ENCODE measurements at places on chromosomes 5 and 9. TPM values are rescaled to one million over a fixed set of nuclear protein-coding genes. Genes with fewer than 3 reads are reported as not detected.

- no peak overlapping the region for H3K4me3 ChIP-seq
- H3K36me3 ChIP-seq: no peaks in the 10 kb centered on the region
- no peaks in the 10 kb centered on the region for H3K4me1 ChIP-seq
- DNase-seq: no peak
- H3K27ac ChIP-seq: no peak overlapping the region
Measured at GRCh38 chr5:95153511-95153910, 131.4 kb downstream of the MCTP1 start.

GRCh38 chr5:102873379-102873932 is 118.4 kb downstream of the PAM start:
- DNase-seq: no peak
- no peaks in the 10 kb centered on the region for H3K36me3 ChIP-seq
- H3K27me3 ChIP-seq: no peaks in the 10 kb centered on the region
- H3K4me3 ChIP-seq: no peak overlapping the region
- H3K4me1 ChIP-seq: no peaks in the 10 kb centered on the region
- no peak overlapping the region for H3K27ac ChIP-seq

Gene SLC34A1
- total RNA-seq: not detected

DNA sequence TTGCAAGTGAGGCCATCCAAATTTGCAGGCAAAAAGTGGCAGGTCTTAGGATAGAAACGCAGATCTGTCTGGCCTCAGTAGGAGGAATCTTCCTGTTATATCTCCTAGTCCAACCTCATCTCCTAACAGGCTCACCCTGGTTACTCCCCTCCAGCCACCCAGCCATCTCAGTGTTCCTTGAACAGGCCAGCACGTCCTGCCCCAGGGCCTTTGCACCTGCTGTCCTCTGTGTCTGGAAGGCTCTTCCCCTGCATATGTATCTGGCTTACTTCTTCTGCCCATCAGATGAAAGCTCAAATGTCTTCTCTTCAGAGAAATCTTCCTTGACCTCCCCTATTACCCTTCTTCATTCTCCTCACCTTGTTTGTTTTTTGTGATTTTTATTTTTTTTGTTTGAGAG is 107.3 kb upstream of the ALDH1B1 start:
- no peak for DNase-seq
- no peak overlapping the region for H3K27ac ChIP-seq
- peaks cover 22% of the 10 kb centered on the region for H3K4me1 ChIP-seq
- H3K36me3 ChIP-seq: no peaks in the 10 kb centered on the region
- no peaks in the 10 kb centered on the region for H3K27me3 ChIP-seq

DNA sequence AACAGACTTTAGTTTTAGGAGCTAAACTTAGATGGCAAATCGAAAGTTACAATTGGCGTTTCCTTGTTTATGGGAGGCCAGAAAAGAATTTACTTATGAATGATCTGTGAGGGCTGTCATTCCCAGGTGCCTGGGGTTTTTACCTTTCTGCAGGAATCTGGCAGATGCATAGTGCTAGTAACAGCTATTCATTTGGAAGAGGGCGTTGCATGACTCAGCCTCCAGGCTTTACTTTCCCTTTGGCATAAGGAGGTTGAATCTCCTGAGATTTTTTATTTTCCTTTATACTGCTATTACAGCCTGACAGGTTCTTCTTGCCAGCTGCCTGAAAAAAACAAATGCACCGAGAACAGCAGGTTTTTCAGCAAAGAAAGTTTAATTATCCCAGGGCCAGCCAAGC is 30.0 kb downstream of the CARD6 start:
- H3K27ac ChIP-seq: no peak overlapping the region
- peaks cover 4% of the 10 kb centered on the region for H3K4me1 ChIP-seq
- H3K36me3 ChIP-seq: no peaks in the 10 kb centered on the region
- DNase-seq: no peak
- H3K27me3 ChIP-seq: no peaks in the 10 kb centered on the region
- no peak overlapping the region for H3K4me3 ChIP-seq

Gene TMED7
- 61.1 TPM for total RNA-seq

DNA sequence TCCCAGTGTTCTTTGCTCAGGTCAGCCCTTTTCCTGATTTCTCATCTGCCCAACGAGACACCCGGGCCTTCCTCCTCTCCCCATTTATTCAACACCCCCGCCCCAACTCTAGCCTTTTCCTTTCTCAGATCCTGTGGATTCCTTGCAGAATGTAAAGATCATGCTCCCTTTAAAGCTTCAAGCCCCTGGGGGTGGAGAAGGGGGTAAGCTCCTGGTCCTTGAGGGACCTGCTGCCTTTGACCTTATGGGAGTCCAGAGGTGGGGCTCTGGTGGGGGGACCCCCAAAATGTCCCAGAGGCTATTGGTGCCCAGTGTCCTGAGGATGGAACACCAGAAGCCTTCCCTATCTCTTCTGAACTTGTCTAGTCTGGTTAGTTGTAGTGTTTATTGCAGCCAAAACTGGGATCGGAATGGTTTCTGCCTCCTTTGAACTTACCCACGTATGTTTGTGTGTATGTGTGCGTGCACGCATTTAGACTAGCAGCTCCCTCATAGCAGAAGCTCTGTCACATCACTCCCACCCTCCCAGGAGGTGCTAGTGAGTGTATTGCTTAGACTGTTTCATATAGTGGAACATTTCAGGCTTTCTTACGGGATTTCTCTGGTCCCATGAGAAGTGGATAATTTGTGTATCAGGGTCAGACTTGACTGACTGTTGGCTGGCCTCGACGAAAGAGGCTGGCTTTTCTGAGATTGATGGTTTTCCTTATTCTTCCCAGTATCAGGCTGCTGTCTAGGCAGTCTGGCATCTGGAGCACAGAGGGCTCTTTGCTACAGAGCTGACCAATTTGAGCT is 1.1 kb downstream of the GALNT10 start:
- DNase-seq: peak; percentile 46
- H3K27ac ChIP-seq: no peak overlapping the region
- no peaks in the 10 kb centered on the region for H3K36me3 ChIP-seq
- peaks cover 21% of the 10 kb centered on the region for H3K4me1 ChIP-seq
- H3K27me3 ChIP-seq: no peaks in the 10 kb centered on the region

- no peaks in the 10 kb centered on the region for H3K36me3 ChIP-seq
- no peak overlapping the region for H3K4me3 ChIP-seq
- H3K4me1 ChIP-seq: no peaks in the 10 kb centered on the region
- no peak for DNase-seq
- no peak overlapping the region for H3K27ac ChIP-seq
Measured at GRCh38 chr9:84079994-84080393, 99.4 kb downstream of the RMI1 start.

- H3K4me1 ChIP-seq: peaks cover 9% of the 10 kb centered on the region
- H3K36me3 ChIP-seq: no peaks in the 10 kb centered on the region
- H3K27ac ChIP-seq: no peak overlapping the region
- no peak for DNase-seq
- H3K4me3 ChIP-seq: no peak overlapping the region
- H3K27me3 ChIP-seq: no peaks in the 10 kb centered on the region
Measured at GRCh38 chr5:96657068-96657467, 5.1 kb upstream of the CAST start.

DNA sequence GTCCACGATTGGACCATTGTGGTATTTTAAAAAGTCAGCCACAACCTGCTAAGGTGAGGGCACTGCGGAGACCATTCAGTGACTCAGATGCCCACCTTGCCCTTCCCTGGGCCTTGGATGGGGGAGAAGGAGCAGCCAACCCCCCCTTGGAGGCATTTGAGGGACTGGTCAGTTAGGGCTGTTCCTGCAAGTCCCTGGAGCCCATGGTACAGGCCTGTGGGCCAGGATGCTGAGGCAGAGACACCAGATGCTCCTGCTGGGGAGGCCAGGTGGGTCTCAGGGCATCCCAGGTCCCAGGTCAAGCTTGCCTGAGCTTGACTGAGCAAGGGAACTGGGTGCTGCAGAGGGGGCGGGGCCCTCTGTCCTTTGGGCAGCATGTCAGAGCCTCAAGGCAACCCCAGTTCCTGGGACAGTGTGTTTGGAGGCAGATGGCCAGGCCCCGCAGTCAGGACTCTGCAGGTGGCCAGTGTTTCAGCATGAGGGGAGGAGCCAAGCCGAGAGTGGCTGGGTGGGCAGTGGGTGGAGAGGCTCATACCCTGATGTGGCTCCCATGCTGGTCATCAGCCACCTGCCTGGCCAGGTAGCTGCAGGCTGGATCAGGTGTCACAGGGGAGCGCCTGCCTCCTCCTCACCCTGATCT is 27.5 kb downstream of the SLC6A3 start:
- H3K27ac ChIP-seq: no peak overlapping the region
- no peak overlapping the region for H3K4me3 ChIP-seq
- DNase-seq: no peak
- no peaks in the 10 kb centered on the region for H3K27me3 ChIP-seq
- H3K4me1 ChIP-seq: no peaks in the 10 kb centered on the region

Gene CNTNAP3B
- not detected for total RNA-seq

DNA sequence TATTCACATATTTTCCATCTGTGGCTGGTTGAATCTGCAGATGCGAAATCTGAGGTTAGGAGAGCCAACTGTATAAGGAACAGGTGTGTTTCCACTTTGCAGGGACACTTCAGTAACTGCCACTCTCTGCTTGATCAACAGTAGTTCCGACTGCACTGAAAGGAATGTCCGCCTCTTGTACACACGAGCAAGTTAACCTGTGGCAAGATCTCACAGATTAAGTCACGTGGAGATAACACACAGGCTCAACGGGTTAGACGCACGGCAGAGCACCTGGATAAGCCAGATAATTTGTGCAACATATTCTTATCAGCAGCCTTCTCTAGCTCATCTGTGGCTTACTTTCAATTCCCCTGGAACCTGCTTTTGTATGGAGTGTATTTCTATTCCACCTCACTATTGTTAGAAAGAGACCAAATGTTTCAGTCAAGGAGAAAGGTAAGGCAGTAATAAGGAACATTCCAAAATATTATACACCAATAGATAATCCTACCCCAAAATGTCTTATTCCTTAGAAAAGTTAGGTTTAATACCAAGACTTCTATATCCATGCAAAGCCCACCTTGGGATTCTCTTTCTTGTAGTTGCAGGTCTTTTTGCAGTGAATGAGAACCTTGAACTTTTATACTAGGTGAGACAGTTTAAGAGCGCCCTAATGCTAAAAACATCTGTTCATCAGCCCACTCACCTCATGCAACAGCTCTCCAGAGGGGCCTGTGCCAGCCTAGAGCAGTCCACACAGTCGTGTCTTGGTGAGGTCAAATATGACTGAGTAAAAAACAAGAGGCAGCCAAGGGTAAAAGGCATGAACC is 6.5 kb upstream of the C9 start:
- no peak overlapping the region for H3K4me3 ChIP-seq
- H3K27ac ChIP-seq: no peak overlapping the region
- DNase-seq: no peak
- H3K4me1 ChIP-seq: no peaks in the 10 kb centered on the region

Gene GABRA1
- not detected for total RNA-seq

DNA sequence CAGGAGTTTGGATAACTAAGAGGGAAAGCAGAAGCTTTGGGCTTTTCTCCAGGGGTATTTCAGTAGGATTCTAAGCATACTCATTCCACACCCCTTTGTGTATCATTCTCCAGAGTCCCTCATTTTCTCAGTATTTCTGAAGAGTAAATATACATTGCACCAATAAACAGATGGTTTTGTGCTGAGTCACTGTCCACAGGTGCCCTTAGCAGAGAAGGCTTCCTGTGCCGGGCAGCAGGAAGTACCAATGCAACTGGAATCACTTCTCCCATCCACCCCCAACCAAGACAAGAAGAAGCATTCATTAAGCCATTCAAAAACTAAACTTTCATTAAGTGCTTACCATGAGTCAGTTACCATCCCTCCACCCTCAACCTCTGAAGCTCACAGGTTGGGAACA is 3.6 kb upstream of the CCNJL start:
- H3K36me3 ChIP-seq: no peaks in the 10 kb centered on the region
- no peaks in the 10 kb centered on the region for H3K4me1 ChIP-seq
- H3K27ac ChIP-seq: no peak overlapping the region
- H3K4me3 ChIP-seq: no peak overlapping the region
- DNase-seq: no peak
- no peaks in the 10 kb centered on the region for H3K27me3 ChIP-seq

All from Karpas-422 (cell line).